ENCODE measurements at places on chromosomes 4 and X.

GRCh38 chrX:261919-262352, 19.2 kb upstream of the PLCXD1 start:
- no peak overlapping the region for H3K4me3 ChIP-seq
- no peak for DNase-seq
- no peak overlapping the region for H3K27ac ChIP-seq
- H3K36me3 ChIP-seq, result no peaks in the 10 kb centered on the region
- no peaks in the 10 kb centered on the region for H3K27me3 ChIP-seq

DNA sequence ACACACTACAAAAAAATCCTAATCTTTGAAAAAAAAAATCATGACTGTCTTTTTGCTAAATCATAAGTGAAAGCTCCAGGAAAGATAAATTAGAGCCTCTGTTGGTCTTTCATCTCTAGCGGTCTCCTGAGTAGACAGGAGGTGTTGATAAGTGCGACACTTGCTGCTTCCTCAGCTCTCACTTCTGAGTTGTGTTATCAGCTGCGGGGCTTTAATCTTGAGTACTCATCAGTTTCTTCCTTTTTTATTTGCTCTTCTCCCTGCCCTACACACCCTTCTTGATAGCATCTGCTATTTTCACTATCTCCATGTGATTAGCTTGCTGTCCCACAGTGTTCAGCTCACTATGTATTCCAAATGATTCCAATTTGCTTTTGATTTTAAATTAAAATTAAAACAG, 1449.2 kb downstream of the C4orf33 start:
- no peaks in the 10 kb centered on the region for H3K36me3 ChIP-seq
- no peaks in the 10 kb centered on the region for H3K4me1 ChIP-seq
- DNase-seq, result no peak
- no peak overlapping the region for H3K4me3 ChIP-seq

DNA sequence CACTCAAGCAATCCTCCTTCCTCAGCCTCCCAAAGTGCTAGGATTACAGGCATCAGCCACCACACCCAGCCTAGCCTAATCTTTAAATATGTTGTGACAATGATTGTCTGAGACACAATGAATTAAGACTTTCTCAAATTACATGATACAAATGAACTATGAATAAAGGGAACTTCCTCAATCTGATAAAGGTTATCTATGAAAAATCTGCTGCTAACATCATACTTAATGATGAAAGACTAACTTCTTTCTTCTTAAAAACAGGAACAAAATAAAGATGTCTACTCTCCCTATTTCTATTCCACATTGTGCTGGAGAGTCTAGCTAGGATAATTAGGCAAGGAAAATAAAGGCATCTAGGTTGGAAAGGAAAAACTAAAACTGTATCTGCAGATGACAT, 60.0 kb downstream of the PDHA1 start:
- no peaks in the 10 kb centered on the region for H3K36me3 ChIP-seq
- no peaks in the 10 kb centered on the region for H3K27me3 ChIP-seq
- no peak overlapping the region for H3K4me3 ChIP-seq
- no peak overlapping the region for H3K27ac ChIP-seq
- H3K4me1 ChIP-seq, result no peaks in the 10 kb centered on the region
- DNase-seq, result no peak

DNA sequence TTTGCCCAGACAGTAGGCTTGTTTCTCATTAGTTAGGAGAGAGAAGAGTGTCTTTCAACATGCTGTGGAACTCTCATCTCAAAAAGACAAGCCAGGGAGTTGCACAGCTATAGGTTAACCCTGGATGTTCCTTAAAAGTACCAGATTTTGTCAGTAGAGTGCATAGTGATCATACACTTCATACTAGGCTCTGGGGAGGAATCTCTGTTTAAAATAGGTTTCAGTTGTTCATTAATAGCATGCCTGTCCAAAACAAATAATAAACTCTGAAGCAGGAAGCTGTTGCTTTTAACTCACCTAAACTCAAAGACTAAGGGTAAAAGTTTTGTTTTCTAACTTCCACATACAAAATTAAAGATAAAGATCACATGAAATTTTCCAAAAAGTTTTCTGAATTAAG, 1948.4 kb downstream of the C4orf33 start:
- no peak overlapping the region for H3K4me3 ChIP-seq
- no peaks in the 10 kb centered on the region for H3K36me3 ChIP-seq
- no peak overlapping the region for H3K27ac ChIP-seq
- no peaks in the 10 kb centered on the region for H3K4me1 ChIP-seq
- DNase-seq, result no peak
- no peaks in the 10 kb centered on the region for H3K27me3 ChIP-seq

DNA sequence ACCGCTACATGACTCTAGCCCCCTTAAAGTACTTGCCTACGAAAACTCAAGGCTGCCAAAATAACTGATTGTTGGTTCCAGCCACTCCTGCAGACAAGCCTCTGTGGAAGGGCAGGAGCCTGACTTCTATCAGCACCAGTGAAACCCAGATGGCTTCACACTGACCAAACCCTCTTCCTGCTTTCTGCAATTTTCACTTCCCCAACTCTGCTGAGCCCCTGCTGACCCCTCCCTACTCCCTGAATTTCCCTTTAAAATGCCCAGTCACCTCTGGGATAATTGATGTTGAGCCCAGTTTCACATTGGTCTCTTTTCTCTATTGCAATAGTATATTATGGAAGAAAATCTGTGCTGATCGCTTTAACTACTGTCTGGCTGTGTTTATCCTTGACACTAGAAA, 61.6 kb upstream of the STS start:
- peak overlapping the region; percentile 42 for H3K27ac ChIP-seq
- no peaks in the 10 kb centered on the region for H3K27me3 ChIP-seq

All from SJCRH30 (cell line).